ENCODE measurements at places on chromosomes 1 and 21. TPM values are rescaled to one million over a fixed set of nuclear protein-coding genes. Genes with fewer than 3 reads are reported as not detected.

RAB3B gene
- 33.9 TPM for total RNA-seq

SLC35F3 gene
- total RNA-seq = not detected

RIT1 gene
- 51.4 TPM for total RNA-seq

FMO3 gene
- 0.27 TPM for total RNA-seq

LCE1E gene
- not detected for total RNA-seq

HPCAL4 gene
- total RNA-seq = not detected

CCDC24 gene
- 6.8 TPM for total RNA-seq

KCNE1 gene
- 0.32 TPM for total RNA-seq

CFHR1 gene
- not detected for total RNA-seq

MYOG gene
- not detected for total RNA-seq

PLEKHN1 gene
- 0.38 TPM for total RNA-seq

KRTAP10-2 gene
- not detected for total RNA-seq

AKR7A2 gene
- total RNA-seq = 46.6 TPM

PLEKHA6 gene
- total RNA-seq = 1.4 TPM

DNA sequence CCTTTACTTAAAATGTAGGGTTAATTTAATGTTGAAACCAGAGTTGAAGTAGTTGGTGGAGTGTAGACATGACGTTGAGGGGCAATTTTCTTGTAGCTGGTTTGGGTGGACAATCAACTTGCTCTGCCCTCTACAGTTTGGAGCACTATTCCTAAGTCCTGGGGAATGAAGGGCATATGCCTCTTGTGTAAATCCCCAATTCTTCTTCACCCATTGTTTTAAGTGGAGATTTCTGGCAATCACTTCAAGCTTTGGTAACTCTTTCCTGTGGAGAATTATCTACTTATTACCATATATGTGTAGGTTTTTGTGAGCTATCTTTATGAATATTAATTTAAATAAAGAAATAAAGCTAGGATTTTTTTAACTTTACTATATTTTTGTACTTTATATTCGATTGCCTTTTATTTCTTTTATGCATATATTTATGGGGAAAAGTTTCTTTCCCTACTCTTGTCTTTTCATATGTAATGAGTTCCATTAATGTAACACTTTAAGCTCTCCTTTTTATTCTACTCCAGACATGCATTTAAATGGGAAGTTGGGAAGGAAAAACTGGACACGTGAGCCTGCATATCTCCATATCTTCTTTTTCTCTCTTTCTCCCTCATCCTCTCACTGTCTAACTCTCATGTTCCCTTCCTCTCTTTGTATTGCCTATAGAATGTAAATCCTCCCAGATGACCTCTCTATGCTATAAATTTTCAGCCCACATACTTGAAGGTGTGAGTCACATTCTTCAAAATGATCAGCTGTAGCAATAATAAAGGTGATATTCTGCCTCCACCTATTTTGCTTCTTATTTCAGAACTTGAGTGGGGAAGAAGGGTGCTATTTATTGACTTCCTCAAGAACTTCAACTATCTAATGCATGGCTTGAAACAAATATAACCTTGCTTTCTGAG, 276.7 kb downstream of the PTPRC start:
- DNase-seq = no peak

DNA sequence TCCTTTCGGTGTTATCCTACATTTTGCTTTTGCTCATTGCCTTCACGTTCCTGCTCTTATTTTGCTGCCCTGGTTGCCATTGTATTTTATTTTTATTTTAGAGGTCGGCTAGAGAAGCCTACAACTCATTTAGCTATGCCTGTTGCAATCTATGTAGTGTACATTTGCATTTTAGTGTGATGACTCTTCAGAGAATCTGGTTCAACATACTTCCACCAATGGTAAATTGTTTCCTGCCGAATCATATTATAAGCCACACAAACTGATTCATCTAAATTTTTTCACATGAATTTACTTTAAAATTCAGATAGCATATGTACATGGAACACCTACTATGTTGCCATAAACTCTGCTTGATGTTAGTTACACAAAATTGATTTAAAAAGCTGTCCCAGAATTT, 1596.9 kb downstream of the PLA2G4A start:
- no peak for DNase-seq

- DNase-seq = no peak
These were observed 6.0 kb upstream of the SH2D2A start for GRCh38 chr1:156822680-156823079.

DNA sequence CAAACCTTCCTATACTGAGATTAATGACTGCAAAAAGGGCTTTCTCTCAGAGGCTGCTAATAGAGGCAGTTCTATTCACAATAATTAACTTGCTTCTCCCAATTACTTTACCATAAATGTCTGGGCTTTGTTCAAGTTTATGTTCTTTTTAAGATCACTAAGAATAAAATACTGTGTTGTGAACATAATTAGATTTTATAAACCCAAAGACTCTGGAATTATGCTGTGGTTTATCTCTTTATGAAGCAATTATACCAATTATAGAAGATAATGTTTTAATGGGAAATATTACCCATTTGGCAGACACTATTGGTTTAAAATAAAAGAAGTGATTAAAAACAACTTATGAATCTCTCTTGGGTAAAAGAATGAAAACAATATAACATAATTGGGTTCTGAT, 43.5 kb upstream of the IL12RB2 start:
- DNase-seq = no peak

GRCh38 chr1:162003830-162004215, 19.8 kb downstream of the OLFML2B start:
- no peak for DNase-seq

- no peak for DNase-seq
These were observed 130.9 kb downstream of the FGGY start for GRCh38 chr1:59427784-59428183.

DNA sequence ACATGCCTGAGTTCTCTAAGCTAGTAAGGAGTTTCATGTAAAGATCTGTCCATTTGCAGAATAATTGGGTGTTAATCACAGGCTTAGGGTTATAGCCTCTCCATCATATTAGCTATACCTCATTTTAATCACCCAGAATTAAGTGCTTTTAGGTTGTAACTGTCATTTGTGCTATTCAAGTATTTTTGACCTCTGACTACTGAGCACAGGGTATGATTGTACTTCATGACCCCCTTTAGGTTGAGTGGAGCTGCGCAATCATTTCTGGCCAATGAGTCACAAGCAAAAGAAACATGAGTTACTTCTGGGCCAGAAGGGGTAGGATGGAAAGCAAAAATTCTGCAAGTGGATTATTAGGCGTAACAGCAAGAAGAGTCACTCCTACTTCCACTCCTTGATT, 8.4 kb upstream of the SNX7 start:
- DNase-seq = no peak

- no peak for DNase-seq
These were observed 129.8 kb upstream of the CACNA1E start for GRCh38 chr1:181353526-181353925.

GRCh38 chr1:69455718-69456117, 112.0 kb upstream of the LRRC7 start:
- no peak for DNase-seq

DNA sequence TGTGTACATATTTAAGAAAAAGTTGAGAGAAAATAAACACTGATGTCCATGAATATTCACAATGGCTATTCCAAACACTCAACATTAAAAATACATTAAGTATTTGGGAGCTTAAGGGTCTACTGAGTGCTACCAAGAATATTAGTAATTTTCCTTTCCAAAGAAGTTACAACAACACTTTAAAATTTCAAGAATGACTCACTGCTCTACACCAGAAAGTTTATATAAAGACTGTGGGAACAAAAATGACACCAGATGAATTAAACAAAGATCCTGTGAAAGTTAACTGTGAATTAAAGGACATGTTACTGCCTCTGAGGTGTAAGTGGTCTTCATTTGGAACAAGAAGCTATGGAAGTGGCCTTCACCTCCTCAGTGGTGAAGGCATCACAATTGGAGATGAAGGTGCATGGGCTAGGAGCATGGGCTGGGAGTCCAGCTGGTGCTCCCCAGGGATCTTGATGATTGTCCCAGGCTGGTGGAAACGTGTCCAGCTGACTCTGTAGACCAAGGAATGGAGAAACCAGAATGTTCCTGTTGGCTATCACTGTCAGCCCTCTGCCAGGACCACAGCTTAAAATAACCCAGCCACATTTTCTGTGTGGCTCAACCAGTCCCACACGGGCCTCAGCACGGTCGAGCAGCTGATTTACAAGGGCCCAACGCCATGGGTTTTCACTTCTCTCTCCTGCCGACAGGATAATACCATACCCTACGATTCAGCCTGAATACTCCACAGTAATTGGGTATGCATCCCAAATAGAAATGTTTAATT, 28.8 kb downstream of the TAF5L start:
- DNase-seq = no peak

- DNase-seq = peak; percentile 83
These were observed 574.1 kb downstream of the PTPRU start for GRCh38 chr1:29810121-29811120.

DNA sequence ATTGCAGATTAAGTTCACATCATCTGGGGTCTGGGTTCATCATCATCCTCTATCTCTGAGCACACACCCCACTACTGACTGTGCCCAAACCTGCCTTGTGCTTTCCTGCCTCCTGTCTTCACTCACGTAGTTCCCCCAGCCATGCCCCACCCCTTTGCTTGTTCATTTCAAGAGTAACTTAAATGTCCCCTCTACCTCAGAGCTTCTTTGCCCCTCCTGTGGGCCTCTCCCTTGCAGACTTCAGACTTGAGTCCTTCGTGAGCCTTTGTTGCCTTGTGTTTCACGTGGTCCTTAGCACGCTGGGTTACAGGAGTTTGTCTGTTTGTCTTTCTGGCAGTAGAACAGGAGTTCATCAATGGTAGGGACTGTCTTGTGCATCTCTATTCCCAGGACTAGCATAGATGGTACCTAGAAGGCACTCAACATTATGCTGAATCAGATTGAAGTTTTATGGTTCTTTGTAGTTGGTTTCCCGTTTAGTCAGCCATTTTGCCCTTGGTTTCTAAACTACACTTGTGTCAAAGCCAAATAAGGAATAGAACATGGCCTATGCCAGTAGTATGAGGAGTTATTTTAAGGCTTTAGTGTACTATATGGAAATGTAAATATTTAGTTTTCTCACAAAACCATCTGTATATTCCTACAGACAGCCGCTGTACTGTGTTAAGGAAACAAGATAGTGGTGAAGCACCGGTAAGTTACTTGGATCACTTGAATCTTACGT, 86.2 kb downstream of the TTC3 start:
- DNase-seq = no peak

- no peak for DNase-seq
These were observed 19.7 kb downstream of the ACBD6 start for GRCh38 chr1:180482425-180483275.

GRCh38 chr1:205319081-205320018, 2.2 kb downstream of the NUAK2 start:
- DNase-seq = no peak

GRCh38 chr1:38135625-38136414, 89.2 kb upstream of the POU3F1 start:
- DNase-seq = no peak

DNA sequence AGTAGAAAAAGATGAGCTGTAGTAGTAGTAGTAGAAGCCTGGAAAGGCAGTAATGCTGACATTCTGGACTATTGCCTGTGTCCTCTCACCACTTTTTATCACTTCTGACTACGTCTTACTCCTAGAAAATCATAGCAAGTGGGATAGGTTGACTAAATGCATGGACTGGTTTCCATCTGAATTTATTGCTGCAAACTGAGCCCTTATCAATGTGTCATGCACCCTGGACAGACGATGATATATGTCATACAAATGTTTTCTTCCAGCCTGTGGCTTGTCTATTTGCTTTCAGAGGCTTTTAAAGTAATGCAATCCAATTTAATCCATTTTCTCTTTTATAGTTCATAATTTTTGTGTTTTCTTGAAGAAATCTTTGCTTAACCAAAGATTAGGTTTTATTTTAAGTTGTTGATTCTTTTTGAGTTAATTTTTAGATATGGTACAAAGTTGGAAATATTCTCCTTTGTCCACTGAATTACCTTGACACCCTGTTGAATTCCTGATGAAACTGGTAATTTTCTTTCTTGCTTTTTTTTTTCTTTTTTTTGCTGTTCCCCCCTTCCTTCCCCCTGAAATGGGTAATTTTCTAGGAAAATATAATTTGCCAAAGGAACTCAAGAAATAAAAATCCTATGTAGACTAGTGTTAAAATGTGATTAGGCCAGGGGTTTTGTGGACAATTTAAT, 47.1 kb downstream of the PHACTR4 start:
- no peak for DNase-seq

DNA sequence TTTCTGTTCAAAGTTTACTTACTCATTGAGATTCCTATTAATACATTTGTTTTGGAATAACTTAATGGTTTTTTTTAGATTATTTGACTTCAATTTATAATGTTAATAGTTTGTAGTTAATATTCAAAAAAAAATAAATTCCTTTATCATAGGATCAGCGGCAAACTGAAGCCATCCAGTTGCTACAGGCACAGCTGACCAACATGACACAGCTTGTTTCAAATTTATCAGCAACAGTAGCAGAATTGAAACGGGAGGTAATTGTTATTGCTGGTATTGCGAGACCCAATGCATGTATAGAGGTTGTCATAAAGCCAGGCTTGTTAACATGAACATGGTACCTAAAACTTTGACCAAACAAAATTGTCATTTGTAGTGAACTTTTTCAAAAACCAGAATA, 59.0 kb upstream of the FASLG start:
- no peak for DNase-seq

- DNase-seq = no peak
These were observed 235.6 kb downstream of the OMA1 start for GRCh38 chr1:58310881-58311280.

GRCh38 chr1:151832318-151832980, 847 bp upstream of the RORC start:
- DNase-seq = no peak

DNA sequence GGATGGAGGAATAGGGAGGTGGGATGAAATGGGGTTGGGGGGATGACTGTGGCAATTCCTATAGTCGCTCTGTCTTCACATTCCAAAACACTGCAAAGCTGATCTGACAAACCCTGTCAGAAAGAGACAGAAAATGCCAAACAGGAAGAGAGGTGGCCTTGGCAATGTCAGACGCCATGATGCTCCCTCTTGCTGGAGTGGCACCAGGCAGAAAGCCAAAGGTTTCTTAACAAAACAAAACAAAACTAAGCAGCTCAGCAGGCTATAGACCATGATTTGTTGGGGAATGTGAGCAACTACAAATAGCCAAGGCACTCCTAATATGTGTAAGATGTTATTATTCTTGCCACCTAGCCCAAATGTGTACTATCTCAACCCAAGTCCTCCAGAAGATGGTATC, 42.9 kb upstream of the PLA2G2C start:
- no peak for DNase-seq

GRCh38 chr21:33266789-33267135, 595 bp downstream of the IL10RB start:
- DNase-seq = no peak

GRCh38 chr21:34998176-34998575, 50.9 kb downstream of the RUNX1 start:
- no peak for DNase-seq

GRCh38 chr1:220527279-220527907, 543 bp upstream of the MARK1 start:
- DNase-seq = no peak

GRCh38 chr1:28175955-28176485, 470 bp downstream of the PTAFR start:
- DNase-seq = no peak

GRCh38 chr1:42801832-42802473, 15.0 kb upstream of the ERMAP start:
- no peak for DNase-seq

GRCh38 chr1:198549866-198550265, 9.4 kb upstream of the ATP6V1G3 start:
- DNase-seq = no peak

- no peak for DNase-seq
These were observed 2.7 kb upstream of the LPGAT1 start for GRCh38 chr1:211833174-211833820.

All from chondrocyte (in vitro differentiated cells).